ENCODE measurements at places on chromosomes 12 and 14.
A peak's percentile ranks its signal among the peaks of the same experiment; 100 is the strongest.

DNA sequence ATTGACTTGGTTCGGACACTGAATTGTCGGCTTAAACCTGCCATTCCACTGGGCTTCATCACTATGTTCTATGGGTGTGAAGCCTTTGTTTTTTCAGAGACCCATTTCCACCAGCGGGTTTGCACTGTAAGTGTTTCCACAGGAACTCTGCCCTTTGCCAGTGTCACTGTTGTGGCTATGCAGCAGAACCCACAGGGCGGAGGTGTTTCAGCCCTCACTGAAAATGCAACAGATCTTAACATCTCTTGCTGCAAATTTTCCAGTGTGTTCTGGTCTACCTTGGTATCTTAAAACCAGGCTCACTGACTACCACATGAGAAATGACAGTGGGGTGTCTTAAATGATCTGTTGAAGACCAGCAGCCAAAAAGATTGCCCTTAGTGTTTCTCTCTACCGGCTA lies 21.1 kb downstream of the PRKCH start:
- DNase-seq: no peak
- no peaks in the 10 kb centered on the region for H3K27me3 ChIP-seq
- H3K27ac ChIP-seq: peak overlapping the region; percentile 78
- peaks cover 59% of the 10 kb centered on the region for H3K4me1 ChIP-seq

DNA sequence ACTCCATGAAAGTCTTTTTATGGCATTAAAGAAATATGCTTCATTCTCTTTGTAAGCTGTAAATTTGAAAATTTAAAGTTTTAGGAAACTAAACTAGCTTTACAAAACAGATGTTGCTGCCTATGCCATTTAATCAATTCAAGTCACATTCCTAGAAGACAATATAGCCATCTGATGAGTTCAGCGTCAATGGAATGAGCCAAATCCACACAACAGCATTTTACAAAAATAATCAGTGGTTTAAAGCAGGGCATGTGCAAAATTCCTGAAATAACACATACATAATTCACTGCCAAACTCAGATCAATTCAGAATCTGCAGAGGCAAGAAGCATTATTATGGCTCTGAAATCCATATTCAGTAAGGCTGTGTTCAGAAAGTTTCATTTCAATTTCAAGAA lies 75.6 kb downstream of the MED13L start:
- H3K4me3 ChIP-seq: no peak overlapping the region
- no peaks in the 10 kb centered on the region for H3K27me3 ChIP-seq
- H3K36me3 ChIP-seq: no peaks in the 10 kb centered on the region
- no peak for DNase-seq

- H3K4me3 ChIP-seq: no peak overlapping the region
- H3K27ac ChIP-seq: no peak overlapping the region
- no peak for DNase-seq
- no peaks in the 10 kb centered on the region for H3K4me1 ChIP-seq
- no peaks in the 10 kb centered on the region for H3K36me3 ChIP-seq
Measured at GRCh38 chr14:19823178-19823577, 19.6 kb downstream of the OR4N2 start.

- DNase-seq: no peak
- H3K36me3 ChIP-seq: no peaks in the 10 kb centered on the region
- peaks cover 18% of the 10 kb centered on the region for H3K4me1 ChIP-seq
- no peaks in the 10 kb centered on the region for H3K27me3 ChIP-seq
- H3K4me3 ChIP-seq: peak overlapping the region; percentile 71
- peak overlapping the region; percentile 98 for H3K27ac ChIP-seq
Measured at GRCh38 chr14:60092526-60092920, 800 bp downstream of the PCNX4 start.

GRCh38 chr14:91154851-91155625 lies 41.2 kb downstream of the DGLUCY start:
- H3K4me3 ChIP-seq: no peak overlapping the region
- peaks cover 24% of the 10 kb centered on the region for H3K36me3 ChIP-seq
- H3K27ac ChIP-seq: no peak overlapping the region
- DNase-seq: no peak
- H3K27me3 ChIP-seq: no peaks in the 10 kb centered on the region

DNA sequence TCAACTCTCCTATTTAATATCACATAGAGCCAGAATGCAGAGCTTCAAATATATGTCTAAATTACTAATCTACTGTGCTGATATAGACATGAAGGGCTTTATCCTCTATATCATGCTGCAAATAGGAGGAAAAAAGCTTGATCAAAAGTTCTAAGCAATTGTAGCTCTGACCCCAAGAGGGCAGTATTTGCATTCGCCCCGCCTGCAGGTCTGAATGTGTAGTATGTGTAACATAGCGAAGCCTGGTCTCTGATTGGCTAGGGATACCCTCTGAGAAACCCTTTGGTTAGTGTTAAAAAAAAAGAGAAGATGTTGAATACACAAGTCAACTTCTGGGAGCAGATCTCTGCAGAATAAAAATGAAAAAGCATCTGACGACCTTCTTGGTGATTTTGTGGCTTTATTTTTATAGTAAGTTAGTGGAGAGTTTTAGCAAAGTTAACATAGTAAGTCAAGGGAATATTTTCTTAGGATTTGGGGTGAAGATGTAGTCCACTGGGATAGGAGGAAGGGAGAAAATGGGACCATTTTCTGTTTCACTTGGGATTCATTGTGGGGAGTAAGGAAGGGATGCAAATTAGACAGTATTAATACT lies 151.6 kb upstream of the OR4E1 start:
- DNase-seq: no peak
- H3K4me1 ChIP-seq: no peaks in the 10 kb centered on the region
- no peak overlapping the region for H3K4me3 ChIP-seq

GRCh38 chr14:99689266-99690236 lies 5.5 kb downstream of the CYP46A1 start:
- peaks cover 3% of the 10 kb centered on the region for H3K4me1 ChIP-seq
- no peaks in the 10 kb centered on the region for H3K27me3 ChIP-seq
- no peak overlapping the region for H3K4me3 ChIP-seq
- no peak overlapping the region for H3K27ac ChIP-seq
- DNase-seq: no peak
- H3K36me3 ChIP-seq: no peaks in the 10 kb centered on the region

GRCh38 chr14:31205681-31206535 lies 1.7 kb downstream of the HECTD1 start:
- peaks cover 18% of the 10 kb centered on the region for H3K36me3 ChIP-seq
- H3K4me3 ChIP-seq: peak overlapping the region; percentile 73
- H3K27ac ChIP-seq: peak overlapping the region; percentile 99
- H3K27me3 ChIP-seq: no peaks in the 10 kb centered on the region
- DNase-seq: no peak

- no peaks in the 10 kb centered on the region for H3K36me3 ChIP-seq
- no peak overlapping the region for H3K4me3 ChIP-seq
- peak overlapping the region; percentile 67 for H3K27ac ChIP-seq
- no peaks in the 10 kb centered on the region for H3K27me3 ChIP-seq
- DNase-seq: no peak
Measured at GRCh38 chr14:71399057-71399487, 491.8 kb downstream of the PCNX1 start.

DNA sequence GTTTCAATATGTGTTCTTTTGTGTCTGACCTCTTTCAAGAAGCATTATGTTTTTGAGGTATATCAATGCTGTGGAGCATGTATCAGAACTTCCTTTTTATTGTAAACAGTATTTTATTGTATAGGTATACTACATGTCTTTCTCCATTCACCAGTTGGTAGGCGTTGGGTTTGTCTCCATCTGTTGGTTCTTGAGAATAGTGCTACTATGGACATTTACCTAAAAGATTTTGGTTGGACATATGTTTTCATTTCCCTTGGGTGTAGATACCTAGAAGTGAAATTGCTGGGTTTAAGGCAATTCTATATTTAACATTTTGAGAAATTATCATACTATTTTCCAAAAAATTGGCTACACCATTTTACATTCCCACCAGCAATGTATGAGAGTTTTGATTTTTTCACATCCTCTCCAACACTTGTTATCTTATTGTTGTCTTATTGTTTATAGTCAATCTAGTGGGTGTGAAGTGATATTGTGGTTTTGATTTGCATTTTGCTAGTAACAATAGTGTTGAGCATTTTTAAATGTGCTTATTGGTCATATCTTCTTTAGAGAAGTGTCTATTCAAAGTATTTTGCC lies 409.2 kb downstream of the IPO8 start:
- H3K36me3 ChIP-seq: no peaks in the 10 kb centered on the region
- H3K4me3 ChIP-seq: no peak overlapping the region
- DNase-seq: no peak
- H3K4me1 ChIP-seq: no peaks in the 10 kb centered on the region
- no peak overlapping the region for H3K27ac ChIP-seq

- H3K27me3 ChIP-seq: no peaks in the 10 kb centered on the region
- no peak for DNase-seq
- no peaks in the 10 kb centered on the region for H3K36me3 ChIP-seq
- no peaks in the 10 kb centered on the region for H3K4me1 ChIP-seq
- H3K4me3 ChIP-seq: no peak overlapping the region
- H3K27ac ChIP-seq: no peak overlapping the region
Measured at GRCh38 chr12:78419513-78419912, 445.1 kb upstream of the SYT1 start.

Measured in upper lobe of right lung (tissue), 1 donor.